ENCODE measurements at places on chromosomes 4 and X. TPM values are rescaled to one million over a fixed set of nuclear protein-coding genes. Genes with fewer than 3 reads are reported as not detected.

Gene SH2D1A
- total RNA-seq = not detected

DNA sequence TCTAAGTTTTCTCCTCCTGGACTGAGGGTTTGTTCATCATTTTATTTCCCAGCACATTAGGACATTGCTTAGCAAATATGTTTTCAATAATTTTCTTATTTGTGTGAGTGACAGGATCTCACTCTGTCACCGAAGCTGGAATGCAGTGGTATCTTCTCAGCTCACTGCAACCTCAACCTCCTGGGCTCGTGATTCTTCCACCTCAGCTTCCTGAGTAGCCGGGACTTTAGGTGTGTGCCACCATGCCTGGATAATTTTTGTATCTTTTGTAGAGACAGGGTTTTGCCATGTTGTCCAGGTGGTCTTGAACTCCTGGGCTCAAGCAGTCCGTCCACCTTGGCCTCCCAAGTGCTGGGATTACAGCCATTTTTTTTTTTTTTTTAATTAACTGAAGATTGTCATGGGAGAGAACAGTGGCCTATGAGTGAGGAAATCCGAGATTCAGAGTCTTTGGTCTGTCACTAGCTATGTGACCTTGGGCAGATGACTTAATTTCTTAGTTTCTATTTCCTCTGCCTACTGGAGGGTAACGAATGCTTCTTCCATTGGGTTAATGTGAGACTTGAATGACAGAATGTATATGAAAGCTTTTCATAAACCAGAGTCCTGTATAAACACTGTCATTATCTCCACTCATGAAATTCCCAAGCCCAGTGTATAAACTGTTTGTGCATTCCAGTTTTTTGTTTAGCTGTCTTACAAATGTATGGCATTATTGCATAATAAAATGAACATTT is 23.9 kb downstream of the MOB1B start:
- no peak for DNase-seq

Gene MGARP
- not detected for total RNA-seq

Gene ALB
- total RNA-seq = not detected

GRCh38 chrX:69262036-69262936 is 97.0 kb upstream of the PJA1 start:
- DNase-seq = no peak

GRCh38 chr4:94507708-94508107 is 56.0 kb downstream of the PDLIM5 start:
- DNase-seq = no peak

DNA sequence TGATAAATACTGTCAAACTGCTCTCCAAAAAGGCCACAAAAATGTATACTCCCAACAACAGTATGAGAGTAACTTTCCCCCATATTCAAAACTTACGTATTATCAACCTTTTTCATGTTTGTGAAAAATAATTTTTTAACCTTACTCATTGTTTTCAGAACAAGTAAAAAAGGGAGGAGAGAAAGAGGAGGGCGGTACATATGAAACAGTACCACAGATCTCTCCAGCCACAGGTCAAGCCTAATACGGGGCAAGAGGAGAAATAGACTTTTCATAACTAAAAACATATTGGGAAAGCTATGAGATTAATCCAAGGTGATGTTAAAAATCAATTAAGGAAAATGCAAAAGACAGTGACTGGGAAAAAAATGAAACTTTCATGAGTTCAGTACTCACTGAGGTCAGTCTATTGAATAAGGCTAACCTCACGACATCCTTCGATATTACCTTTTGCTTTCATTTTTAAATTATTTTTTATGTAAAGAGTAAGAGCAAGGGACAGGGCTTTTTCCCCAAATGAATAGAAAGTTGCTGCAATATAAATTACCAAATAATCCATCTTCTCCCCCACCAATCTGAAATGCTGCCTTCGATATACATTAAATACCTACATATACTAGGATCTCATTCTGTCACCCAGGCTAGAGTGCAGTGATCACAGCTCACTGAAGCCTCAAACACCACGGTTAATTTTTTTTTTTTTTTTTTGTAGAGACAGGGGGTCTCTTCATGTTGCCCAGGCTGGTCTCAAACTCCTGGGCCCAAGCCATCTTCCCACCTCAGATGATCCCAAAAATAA is 25.3 kb downstream of the FBXW7 start:
- no peak for DNase-seq

Data from suprapubic skin (tissue), 4 donors.